ENCODE measurements at places on chromosomes 2 and 18. TPM values are rescaled to one million over a fixed set of nuclear protein-coding genes. Genes with fewer than 3 reads are reported as not detected.

SOX11 gene
- 0.42 TPM for total RNA-seq

ORC4 gene
- 39.5 TPM for total RNA-seq

ERICH2 gene
- total RNA-seq, result 1.2 TPM

CTLA4 gene
- total RNA-seq, result 0.34 TPM

MGAT4A gene
- 41.6 TPM for total RNA-seq

MC5R gene
- not detected for total RNA-seq

DNA sequence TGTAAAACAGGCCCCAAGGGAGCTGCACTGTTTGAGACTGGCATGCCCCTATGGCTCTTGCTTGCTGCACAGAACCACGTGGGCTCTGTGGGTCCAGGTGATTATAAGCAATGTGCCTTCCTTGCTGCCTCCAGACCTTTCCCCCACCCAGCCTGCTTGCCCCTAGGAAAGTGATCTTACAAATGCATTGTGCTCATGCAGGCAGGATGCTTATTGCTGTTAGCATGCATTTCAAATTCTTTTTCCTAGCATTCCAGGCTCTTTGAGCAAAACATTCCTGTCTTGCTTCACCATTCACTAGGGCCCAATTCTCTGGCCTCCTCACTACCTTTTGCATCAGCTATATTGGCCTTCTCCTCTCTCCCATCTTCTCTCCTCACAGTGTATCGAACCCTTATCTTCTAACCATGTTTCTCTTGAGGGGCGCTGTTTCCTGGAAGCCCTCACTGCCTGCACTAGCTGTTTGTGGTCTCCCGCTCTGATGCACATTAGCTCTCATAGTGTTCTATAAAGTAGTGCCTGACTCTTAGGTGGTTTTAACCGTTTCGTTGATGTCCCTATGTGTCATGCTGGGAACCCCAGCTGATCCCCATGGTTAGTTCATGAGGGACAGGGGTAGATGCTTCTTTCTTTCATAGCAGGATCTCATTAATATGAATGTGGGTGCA lies 152.9 kb upstream of the EPAS1 start:
- no peak for DNase-seq

DNA sequence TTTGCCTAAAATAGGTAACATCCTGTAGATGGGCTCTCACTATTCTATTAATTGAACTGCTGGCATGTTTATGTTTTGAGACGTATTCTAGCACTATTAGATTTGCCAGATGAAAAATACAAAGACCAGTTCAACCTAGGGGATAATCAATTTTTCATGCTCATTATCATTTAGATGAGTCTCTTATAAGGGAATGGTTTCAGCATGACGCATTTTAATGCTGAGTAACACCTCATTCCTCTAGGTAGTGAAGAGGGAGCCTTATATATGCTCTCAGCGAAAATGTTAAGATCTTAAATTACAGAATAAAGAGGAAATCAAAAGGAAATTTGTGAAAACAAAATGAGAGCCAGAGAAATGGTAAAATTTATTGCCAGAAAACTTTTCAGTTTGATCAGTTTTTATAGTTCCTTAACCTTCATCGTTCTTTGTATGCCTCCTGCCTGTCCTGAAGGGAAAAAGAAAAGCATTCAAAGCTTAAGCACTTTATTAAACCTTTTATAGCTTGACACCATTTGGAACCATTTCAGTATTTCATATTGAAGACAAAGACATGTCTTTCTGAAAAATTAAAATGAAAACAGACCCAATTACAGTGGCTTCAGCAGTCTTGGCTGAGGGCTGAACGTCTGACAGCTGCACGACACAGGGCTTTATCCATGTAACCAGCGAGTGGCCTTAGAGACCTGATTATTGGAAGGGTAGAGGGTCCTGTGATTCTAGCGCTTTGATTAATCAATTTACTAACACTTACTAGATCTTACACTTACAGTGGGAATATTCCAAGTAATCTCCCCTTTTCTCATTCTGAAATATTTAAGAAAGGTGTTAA lies 112.8 kb downstream of the ADCYAP1 start:
- no peak for DNase-seq

GRCh38 chr18:77308216-77308615 lies 58.6 kb downstream of the GALR1 start:
- DNase-seq, result no peak

DNA sequence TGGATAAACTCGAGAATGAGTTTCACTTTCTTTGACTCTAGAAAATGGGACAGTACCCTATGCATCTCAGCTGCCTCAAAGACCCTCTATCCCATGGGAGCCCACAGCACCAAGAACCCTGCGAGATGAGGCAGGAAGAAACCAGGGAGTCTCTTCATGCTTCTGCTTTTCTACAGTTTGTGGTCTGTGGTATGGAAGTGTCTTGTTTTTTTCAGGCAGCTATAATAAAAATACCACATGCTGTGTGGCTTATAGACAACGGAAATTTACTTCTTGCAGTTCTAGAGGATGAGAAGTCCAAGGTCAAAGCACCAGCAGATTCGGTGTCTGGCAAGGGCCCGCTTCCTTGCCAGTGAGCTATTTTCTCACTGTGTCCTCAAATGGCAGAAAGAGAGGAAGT lies 257.9 kb downstream of the SUCLG1 start:
- no peak for DNase-seq

DNA sequence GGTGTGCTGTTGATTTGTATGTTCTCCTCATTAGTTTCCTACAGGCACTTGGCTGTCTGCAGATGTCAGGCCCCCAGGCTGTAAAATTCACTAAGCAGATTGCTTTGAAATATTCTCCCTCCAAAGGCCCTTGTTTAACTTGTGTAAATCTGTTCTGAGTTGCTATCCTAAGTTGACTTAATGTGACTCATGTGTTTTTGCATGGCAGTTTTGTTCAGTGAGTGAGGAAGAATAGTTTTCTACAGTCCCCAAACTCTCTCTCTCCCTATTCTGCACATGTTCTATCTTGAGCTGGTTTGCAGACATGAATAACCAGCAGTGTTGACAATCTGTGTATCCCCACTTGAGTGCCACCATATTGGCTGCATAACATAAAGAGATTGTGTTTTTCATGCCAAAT lies 1005.4 kb upstream of the DDX18 start:
- no peak for DNase-seq

GRCh38 chr2:30414961-30415360 lies 32.1 kb upstream of the LCLAT1 start:
- no peak for DNase-seq

DNA sequence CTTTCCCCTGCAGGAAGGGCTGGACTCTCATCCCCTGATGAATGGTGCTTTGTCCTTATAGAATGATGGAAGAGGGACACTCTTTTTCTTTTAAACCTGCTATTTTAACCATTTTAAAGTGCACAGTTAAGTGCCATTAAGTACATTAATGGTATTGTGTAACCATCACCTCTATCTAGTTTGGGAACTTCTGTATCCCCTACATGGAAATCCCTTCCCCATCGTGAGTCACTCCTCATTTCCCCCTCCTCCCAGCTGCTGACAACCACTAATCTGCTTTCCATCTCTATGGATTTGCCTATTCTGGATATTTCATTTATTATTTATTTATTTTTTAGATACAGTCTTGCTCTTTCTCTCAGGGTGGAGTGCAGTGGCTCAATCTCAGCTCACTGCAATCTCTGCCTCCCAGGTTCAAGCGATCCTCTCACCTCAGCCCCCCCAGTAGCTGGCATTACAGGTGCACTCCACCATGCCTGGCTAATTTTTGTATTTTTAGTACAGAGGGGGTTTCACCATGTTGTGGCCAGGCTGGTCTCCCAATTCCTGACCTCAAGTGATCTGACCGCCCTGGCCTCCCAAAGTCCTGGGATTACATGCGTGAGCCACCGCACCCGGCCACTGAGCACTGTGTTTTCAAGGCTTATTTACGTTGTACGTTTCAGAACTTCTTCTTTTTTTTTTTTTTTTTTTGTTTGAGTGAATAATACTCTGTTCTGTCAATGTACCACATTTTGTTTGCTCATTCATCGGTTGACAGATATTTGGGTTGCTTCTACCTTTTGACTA lies 15.8 kb downstream of the DGKD start:
- DNase-seq, result no peak

GRCh38 chr18:419541-420175 lies 80.8 kb downstream of the COLEC12 start:
- DNase-seq, result no peak

Measured in left cardiac atrium (tissue), 4 donors.